ENCODE measurements at places on chromosomes 3 and 15.

DNA sequence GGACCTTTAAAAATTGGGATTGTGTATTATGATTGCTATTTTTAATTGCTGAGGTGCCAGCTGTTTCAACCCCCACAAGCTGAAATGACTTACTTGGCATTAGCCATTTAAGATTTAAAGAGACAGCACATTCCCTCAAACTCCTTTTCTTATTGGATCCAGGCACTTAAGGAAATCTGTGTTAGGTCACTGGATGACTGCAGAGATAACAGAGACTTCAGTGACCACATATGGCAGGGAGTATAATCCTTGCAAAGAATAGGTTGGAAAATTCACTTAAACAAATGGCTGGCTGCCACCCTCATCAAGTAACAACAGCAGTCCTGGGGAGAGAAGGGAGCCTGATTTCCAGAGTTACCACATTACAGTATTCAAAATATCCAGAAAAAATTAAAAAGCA lies 66.6 kb downstream of the SLMAP start:
- DNase-seq, result no peak

GRCh38 chr15:28098360-28098765 lies 752 bp downstream of the OCA2 start:
- DNase-seq, result no peak

- no peak for DNase-seq
These were observed 17.9 kb downstream of the CP start for GRCh38 chr3:149203758-149204157.

- no peak for DNase-seq
These were observed 859 bp downstream of the RORA start for GRCh38 chr15:61227950-61228936.

- DNase-seq, result no peak
These were observed 92.2 kb downstream of the LRTM1 start for GRCh38 chr3:54835701-54836100.

GRCh38 chr15:99279827-99280226 lies 28.5 kb downstream of the LRRC28 start:
- DNase-seq, result no peak

All from stimulated activated CD4-positive, alpha-beta T cell treated with anti-CD3 and anti-CD28 coated beads, TNF-alpha, amount 100 ng/mL, for 1 hour (primary cell).